Left ventricle myocardium superior (tissue), 1 donor: ENCODE measurements at places on chromosomes 5 and 9.

GRCh38 chr9:98159790-98160189, 32.6 kb downstream of the CORO2A start:
- DNase-seq = no peak

GRCh38 chr9:89748021-89748670, 143.3 kb downstream of the GADD45G start:
- no peak for DNase-seq

GRCh38 chr9:105510024-105510423, 47.9 kb upstream of the FKTN start:
- DNase-seq = no peak

DNA sequence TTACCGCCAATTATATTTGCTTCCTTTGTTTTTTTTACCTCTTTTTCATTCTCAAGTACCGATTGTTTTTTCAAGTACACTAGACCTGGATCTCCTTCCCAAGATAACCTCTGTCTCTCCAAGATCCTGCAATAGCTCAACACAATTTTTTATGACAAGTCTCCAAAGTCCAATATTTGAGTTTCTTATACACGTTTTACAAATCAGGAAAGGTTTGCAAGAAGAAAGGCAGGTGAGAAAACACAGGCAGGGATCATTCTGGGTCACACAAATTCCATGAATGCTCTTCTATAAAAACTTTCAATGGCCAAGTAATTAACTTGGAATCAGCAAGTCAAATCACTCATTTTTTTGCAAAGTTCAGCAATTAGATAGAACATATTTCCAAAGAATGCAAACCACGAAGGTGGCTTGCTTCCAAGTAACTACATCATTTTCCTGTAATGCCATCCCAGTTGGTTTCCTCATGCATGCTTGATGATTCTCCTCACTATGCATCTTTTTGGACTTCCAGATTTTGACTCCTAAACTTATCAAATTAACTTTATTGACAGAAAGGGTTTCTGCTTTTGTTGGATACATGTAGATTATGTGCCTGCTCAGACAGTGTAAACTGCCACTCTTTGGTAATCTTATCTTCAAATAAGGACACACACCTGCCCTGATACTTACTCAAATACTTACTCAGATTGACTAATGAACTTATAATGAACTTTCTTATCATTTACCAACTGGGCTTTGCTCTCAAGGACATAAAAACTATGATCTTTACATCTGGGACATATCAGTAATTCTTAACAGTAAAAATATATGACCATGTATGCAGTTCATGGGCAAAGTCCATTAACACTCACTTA, 24.7 kb upstream of the IFNE start:
- no peak for DNase-seq

DNA sequence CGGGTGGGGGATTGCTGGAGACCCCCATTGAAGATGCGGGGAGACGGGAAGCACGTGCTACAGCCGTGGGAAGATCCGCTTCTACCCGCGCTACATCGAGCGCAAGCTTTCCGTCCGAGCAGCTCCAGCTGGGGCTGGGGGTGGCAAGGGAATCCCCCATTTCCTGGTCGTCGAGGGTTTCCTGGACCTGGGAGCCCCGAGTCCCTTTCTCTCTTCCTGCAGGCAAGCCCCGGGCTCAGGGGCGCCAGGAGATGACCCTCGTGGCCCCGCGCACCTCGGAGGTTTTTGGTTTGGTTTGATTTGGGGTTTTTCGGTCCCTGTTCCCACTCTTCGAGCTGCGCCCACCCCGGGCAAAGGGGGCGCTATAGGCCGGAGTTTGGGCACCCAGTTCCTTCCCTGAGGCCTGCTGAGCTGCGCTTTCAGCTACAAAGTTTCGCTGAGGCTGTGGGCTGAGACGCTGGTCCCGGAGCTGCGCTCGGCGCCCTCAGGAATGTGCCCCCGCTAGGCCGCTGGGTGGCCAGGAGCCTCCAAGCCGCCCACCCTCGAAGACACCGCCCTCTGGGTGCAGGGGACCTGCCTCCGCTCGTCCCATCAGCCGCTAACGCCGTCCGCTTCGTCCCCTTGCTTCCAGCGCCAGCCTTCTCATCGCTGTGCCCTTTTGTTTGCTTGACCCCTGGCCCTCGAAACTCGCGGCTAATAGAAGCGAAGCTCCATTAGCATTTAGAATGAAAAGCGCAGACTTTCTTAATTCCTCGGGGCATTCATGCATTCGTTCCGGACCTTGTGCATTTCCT, 2.9 kb downstream of the NR4A3 start:
- peak; percentile 41 for DNase-seq

GRCh38 chr9:128243215-128244018, 32.4 kb downstream of the GOLGA2 start:
- peak; percentile 71 for DNase-seq

GRCh38 chr5:80037366-80037765, 2.2 kb downstream of the THBS4 start:
- no peak for DNase-seq

DNA sequence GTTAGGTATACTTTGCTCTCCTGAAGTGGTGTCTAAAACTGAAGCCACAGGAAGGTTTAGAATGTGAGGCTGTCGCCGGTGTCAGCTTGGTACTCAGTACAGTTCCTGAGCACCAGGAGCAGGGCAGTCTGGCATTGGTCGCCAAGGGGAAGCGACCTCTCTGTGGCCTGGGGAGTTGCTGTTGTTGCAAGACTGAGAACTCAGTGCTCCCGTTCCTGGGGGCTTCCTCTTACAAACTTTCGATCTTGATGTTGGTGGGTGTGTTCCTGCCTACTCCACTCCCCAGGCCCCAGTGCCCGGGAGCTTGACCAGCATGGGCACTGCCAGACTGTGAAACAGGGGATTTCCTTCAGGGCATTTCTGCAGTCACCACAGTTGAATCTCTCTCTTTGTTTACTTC, 52.4 kb upstream of the PPARGC1B start:
- peak; percentile 56 for DNase-seq

- no peak for DNase-seq
These were observed 35.2 kb upstream of the PSD2 start for GRCh38 chr5:139760066-139761056.

DNA sequence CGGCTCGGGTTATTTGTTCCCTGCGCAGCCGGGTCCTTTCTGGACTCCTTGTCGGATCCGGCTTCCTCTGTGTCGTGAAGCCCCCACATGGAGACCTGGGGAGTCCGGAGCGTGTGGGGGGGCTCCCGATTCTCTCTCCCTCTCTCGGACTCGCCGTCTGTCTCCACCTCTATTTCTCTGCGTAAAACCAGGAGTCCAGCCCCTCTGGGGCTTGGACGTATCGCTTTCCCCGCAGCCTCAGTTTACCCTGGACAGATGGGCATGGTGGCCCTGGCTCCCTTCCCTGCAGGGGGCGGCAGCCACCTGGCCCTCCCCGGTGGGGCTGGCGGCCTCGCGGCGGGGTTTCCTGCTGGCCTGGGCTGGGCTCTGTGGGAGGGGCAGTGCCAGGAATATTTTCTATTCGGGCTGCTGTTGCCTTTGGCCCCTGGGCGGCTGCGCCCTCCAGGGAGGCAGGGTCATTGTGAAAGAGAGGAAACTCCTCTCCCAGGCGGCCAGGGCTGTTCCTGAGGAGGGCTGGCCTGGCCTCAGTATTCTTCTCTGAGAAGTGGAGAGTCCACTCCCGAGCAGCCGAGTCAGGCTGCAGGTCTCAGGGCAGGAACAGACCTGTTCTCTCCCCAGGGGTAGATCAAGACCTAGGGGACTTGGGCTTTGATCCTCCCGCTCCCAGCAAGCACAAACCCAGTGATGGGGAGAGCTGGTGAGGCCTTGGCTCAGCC, 665 bp downstream of the ASS1 start:
- DNase-seq = peak; percentile 75

DNA sequence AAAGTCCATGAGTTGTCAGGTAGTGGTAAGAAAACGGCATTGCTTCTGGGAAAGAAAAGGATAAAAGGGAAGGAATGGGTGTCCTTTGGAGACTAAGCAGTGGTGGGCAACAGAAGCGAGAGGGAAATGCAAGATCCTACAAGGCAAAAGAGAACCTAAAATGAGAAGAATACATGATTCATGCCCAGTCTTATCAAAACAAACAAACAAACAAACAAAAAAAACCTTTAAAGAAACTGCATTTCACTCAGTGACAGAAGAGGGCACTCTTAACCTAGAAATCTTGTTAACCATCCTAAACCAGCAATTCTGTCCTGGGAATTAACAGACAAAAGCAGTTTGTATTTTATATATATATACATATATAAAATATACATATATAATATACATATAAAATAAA, 88.5 kb downstream of the SUSD1 start:
- DNase-seq = no peak

GRCh38 chr5:86929123-86929766, 311.5 kb downstream of the COX7C start:
- no peak for DNase-seq

GRCh38 chr5:139243425-139243970, 45.3 kb upstream of the SIL1 start:
- DNase-seq = no peak

DNA sequence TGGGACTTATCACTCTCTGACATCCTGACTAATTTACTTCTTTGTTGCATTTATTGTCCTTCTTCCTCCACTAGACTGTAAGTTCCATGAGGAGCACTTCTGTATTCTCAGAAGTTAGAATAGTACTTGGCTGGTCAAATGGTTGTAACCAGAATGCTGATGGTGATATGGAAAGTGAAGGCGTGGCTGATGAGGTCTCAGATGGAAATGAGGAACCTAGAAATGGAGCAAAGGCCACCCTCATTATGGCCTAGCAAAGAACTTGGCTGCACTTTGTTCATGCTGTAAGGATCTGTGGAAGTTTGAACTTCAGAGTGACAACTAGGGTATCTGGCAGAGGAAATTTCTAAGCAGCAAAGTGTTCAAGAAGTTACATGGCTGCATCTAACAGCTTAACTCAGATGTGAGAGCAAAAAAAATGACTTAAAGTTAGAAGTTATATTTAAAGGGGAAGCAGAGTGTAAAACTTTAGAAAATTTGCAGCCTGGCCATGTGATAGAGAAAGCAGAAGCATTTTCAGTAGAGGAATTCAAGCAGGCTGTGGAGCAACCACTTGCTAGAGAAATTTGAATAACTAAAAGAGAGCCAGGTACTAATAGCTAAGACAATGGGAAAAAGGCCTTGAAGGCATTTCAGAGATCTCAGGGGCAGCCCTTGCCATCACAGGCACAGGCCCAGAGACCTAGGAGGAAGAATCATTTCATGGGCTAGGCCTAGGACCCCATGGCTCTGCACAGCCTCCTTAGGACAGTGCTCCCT, 14.9 kb upstream of the SLC22A5 start:
- DNase-seq = no peak

GRCh38 chr9:126383406-126384046, 56.9 kb downstream of the MVB12B start:
- no peak for DNase-seq

- DNase-seq = no peak
These were observed 372.0 kb downstream of the CDH9 start for GRCh38 chr5:26666371-26666770.

DNA sequence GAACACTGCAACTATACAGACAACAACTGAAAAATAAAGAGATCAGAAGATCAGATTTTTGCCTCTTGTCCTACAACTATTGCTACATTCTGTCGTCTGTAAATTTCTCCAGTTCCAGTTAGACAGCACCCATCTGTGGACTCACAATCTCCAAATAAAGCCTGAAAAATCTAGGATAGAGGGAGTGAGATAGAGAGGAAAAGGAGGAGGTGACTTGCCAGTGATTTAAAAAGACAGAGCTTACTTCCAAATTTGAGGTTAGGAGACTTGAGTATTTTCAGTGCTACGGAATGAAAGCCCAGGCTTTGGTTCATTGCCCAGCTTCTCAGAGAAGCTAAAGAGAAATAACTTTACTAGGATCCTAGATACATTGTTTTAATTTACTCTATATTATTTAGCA, 63.6 kb downstream of the PTCD2 start:
- DNase-seq = no peak

- no peak for DNase-seq
These were observed 136.3 kb upstream of the SPRY4 start for GRCh38 chr5:142461028-142461590.

GRCh38 chr9:18692268-18692667, 218.3 kb downstream of the ADAMTSL1 start:
- DNase-seq = no peak
